ENCODE measurements at places on chromosomes 6 and 20.

DNA sequence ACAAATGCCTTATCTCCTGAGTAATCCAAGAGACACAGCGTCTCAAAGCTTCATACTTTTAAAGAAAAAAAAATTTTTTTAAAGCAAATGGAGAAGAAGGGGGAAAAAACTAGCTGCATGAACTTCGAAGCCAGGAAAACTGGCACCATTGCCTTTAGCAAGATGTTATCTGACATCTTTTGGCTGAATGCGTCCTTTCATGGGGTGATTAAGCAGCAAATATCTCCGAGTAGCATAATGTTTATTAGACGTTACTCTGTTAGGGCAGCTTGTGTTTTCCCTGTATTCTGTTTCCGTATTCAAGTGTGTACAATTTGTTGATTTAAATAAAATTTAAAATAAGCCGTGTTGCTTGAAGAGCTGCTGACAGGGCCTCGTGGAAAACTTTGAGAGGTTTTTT, 76.5 kb upstream of the TSHZ2 start:
- no peak for DNase-seq

GRCh38 chr20:16615199-16615598, 42.0 kb upstream of the KIF16B start:
- peak; percentile 64 for DNase-seq

DNA sequence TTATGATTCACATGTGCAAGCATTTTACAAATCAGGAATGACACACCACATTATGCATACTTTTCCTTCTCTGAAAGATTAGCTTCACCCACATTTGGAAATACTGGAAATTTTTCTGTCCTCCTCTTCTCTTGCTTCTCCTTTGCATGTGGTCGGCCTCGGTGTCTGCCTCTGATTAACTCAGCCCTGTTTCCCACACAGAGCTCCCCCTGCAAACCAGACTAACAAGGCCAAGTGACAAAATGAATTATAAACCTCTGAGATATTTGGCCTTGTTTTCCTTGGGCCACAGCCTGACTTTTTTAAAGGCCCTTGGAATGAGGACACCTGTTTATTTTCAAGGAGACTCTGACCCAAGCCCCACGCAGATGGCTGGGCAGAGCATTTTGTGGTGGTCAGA, 9.0 kb upstream of the CCN6 start:
- no peak for DNase-seq

GRCh38 chr6:3778701-3779573, 27.4 kb upstream of the PXDC1 start:
- no peak for DNase-seq

DNA sequence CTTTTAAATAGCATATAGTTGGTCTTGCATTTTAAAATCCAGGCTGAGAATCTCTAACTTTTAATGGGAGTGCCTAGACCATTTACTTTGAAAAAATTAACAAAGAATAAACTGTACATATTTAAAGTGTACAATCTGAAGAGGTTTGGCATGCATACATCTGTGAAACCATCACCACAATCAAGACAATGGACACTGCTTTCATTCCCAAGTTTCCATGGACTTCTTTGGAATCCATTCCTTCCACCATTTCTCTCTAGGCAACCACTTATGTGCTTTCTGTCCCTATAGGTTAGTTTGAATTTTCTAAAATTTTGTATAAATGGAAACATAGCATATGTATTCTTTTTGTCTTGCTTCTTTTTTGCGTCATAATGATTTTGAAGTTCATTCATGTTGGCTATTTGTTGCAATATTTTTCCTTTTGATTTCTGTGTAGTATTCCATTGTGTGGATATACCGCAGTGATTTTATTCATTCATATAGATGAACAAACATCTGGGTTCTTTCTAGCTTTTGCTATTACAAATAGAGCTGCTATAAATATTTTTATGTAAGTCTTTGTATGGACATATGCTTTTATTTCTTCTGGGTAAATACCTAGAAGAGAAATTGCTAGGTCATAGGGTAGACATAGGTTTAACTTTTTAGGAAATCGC, 50.9 kb downstream of the NEDD9 start:
- no peak for DNase-seq

DNA sequence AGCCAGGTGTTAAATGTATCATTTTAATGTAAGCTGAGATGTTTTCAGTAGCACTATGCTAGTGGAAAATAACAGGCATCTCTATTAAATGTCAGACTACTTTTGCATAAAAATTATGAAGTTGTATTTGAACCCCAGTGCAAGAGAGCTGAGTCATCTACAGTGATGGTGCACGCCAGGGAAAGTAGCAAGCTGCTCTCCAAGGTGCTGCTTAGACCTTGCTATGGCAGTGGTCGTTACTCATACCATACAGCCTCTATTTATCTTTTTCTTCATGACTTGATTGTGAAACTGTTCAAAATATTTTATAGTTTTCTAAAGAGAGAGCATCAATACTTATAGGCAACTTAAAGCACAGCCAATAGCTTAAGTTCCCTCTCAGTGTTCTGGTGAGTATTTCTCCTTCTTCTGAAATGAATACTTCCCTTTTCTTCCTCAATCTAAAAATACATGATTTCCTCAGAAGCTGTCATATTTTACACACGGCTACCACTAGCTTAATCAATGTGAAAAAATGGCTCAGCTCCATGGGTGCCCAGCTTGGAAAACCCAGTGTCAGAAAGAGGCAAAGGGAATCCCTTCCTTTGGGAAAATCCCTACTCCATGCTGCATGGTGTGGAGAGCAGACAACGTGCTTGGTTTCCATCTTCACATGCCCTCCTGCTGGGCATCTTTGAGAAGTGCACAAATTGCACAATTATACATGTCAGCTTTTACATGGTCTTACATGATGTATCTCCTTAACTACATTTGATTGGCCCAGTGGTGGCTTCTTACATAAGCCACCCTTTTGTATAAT, 105.6 kb downstream of the ELOVL4 start:
- no peak for DNase-seq

GRCh38 chr6:168995526-168996355, 257.9 kb downstream of the THBS2 start:
- no peak for DNase-seq

DNA sequence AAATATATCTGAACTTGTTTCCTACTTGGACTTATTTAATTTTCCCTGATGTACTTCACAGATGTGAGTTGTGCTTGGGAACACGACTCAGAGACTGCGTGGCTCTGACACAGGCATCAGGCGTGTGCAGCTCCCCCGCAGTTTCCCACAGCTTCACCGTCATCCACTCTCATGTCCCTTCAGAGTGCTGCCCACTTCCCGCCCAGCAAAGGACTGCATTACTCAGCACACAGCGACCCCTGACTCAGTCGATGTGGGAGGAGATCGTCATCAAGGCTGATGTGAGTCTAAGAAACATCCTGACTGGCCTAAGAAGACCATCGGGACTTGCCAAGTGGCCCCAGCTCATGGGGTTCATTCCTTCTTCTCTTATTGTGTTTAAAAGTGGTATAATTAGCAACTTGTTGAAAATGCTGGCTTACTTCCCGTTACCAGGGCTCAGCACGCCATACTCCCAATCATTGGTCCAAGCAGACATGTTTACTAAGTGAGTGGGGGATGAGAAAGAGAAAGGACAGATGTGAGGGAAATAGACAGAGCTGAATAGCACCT, 539.4 kb upstream of the JARID2 start:
- no peak for DNase-seq

DNA sequence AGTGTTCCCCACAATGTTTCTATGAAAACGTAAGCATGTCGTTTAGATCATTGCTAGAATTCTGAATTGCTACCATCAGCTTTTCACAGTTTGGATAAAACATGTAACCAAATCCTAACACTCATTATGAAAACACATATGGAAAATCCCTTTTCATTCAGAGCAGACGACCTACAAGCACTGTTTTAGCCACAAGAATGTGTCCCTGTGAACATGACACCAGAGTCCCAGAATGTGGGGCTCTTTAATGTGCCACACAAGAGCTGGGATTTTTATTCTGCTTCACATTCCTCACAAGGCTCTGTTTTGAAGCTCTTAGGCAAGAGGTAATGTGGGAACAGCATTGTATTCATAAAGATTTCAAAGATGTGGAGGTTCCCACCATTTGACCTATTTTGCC, 141.1 kb upstream of the CITED2 start:
- DNase-seq, result no peak

GRCh38 chr6:161168281-161168891, 105.5 kb downstream of the AGPAT4 start:
- no peak for DNase-seq

DNA sequence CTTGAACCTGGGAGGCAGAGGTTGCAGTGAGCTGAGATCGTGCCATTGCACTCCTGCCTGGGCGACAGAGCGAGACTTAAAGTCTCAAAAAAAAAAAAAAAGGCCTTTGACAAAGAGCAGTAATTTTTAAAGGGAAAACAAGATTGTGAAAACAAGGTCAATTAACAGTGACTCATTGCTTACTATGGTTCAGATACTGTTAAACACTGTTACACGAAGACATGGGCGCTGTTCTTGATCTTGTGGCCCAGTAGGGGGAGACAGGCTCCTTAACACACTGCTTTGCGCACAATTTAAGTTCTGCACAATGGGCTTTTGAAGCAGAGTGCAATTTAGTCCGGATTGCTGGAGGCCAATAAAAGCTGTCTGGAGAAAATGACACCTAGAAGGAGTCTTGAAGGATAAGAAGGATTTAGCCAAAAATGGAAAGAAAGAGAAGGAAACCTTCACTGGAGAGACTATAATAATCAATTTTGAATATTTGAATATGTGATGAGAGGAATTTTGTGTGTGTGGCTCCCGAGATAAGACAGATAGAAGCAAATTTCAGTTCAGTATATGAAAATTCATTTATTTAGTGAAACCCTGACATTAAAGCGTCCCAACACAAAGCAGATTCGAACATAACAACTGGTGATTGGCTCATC, 6.0 kb upstream of the LATS1 start:
- DNase-seq, result peak; percentile 54

Measured in LoVo (cell line).